ENCODE measurements at places on chromosomes 5 and 9.

DNA sequence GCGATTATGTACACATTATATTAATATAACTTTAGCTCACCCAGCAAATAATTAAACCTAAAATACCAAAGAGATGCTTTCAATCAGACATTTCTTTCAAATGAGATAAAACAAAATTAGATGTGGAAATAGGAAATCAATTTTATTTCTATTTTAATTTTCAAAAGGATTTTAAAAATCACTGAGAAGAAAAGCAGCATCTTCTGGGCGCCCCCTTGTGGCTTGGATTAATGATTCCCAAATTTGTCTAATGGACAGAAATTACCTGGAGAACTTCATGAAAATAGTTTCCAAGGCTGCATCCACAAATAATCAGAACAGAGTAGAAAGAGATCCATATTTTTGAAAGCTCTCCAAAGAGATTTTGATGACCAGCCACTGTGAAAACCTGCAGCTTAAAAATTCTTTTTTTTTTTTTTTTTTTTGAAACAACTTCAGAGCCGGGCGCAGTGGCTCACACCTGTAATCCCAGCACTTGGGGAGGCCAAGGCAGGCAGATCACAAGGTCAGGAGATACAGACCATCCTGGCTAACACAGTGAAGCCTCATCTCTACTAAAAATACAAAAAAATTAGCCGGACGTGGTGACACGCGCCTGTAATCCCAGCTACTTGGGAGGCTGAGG lies 50.9 kb upstream of the CEMIP2 start:
- peak; percentile 7 for DNase-seq

DNA sequence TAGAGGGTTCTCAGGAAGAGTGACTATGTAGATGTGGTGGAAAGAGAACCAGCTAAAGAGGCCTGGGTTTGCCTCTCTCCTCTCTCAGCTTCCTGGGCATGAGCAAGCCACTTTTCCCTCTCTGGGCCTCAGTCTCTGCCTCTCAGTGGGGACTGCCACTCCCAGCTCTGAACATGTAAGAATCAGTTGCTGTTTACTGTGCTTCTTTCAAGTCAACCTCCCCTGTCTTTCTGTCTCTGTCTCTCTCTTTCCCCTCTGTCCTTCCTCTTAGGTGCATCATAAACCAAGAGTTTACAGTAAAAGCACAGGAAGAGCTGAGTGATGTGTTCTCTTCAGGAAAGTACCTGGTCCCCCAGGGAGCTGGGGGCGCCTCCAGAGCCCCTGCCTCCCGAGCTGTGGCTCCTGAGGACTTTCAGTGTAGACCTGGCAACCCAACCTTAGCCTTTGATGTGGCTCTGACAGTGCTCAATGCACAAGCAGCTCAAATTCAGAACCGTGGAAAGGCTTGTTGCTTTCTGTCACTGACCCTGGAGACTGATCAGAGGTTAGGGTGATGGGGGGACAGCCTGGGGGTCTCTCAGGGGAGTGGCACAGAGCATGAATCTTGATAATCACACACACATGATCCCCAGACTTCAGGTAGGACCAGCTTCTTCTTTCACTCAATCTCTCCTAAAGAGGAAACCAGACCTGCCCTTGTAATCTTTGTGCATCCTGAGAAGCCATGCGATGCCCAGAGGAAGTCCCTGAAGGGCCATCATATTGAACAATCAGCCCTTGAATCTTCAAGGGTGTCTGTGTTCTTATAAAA lies 59.4 kb upstream of the TNFSF8 start:
- DNase-seq: no peak

- no peak for DNase-seq
Measured at GRCh38 chr9:135108831-135109510, 21.5 kb downstream of the OLFM1 start.

GRCh38 chr5:68444833-68445232 lies 229.3 kb downstream of the PIK3R1 start:
- DNase-seq: no peak

GRCh38 chr5:177482359-177482795 lies 8.9 kb upstream of the DBN1 start:
- no peak for DNase-seq

DNA sequence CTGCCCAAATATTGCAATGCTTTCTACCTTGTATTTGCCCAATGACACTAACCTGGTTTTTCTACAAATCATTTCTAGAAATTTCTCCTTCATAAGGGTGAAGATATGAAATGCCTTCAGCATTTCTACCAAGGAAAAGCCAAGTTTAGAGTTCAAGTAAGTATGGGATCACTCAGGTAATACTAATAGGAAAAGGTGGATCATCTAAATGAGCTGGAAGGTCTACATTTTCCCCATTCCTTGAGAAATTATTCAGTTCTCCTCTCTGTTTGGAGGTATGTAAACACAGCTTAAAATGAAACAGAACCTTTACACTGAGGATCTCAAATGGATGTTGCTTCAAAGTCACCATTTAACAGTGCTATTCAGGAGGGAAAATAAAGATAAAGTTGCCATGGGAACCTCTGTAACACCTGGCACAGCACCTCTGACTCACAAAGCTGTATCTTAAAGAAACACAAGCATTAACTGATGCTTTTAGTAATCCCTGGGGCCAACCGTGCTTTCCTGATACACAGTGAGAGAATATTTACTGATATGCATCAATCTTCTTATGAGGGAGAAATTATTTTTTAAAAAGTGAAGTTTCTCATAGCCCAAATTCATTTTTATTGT lies 161.3 kb downstream of the DRD1 start:
- no peak for DNase-seq

DNA sequence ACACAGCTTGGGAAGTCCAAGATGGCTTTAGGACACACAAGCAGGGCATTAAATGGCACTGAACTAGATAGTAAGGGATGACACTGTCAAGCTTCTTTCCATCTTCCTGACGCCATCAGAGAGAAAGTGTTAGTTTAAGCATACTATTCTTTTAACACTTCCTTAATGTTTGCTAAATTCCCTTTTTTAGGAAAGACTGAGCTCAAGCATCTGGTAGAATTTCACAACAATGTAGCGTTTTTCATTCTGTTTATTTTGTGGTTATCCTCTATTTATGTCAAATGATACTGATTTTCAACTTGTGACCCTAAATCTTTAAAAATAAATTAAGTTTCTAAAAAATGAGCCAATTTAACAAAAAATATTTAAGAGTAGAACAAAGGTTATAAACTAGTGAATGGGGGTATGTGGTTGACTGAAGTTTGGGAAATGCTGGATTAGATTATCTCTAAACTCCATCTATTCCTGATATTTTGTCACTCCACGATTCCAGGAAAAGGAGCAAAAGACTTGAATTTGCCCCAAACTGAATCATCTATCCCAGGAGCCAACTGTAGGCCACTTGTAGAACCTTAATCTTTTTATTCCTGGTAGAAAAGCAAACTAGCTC lies 147.4 kb upstream of the KLF9 start:
- no peak for DNase-seq

- no peak for DNase-seq
Measured at GRCh38 chr5:110268283-110268682, 458.2 kb downstream of the TMEM232 start.

DNA sequence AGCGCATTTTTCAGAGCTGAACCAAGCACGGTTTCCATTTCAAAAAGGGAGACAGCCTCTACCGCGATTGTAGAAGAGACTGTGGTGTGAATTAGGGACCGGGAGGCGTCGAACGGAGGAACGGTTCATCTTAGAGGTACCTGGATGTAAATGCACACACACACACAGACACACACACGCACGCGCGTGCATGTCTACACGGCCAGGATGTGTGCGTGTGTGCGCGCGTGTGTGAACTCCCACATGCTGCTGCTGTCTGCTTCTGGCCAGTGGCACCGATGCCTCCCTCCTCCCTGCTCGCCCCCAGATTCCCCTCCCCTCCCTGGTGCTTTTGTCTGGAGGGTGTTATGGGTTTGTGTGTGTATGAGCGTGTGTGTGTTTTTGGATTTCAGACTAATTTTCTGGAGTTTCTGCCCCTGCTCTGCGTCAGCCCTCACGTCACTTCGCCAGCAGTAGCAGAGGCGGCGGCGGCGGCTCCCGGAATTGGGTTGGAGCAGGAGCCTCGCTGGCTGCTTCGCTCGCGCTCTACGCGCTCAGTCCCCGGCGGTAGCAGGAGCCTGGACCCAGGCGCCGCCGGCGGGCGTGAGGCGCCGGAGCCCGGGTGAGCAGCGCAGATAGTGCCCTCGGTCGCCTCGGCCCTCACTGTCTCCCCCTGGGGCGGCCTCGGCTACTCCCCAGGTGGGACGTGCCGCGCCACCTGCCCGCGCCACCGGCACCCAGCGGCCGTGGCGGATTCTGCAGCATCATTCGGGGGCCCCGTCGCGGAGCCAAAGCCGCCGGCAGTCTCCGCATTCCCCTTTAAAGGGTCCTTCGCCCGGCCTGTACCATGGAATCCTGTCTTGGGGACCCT lies at the start of gene NTRK2:
NTRK2 (plus strand) TSS at position 442 of the 850 bp plus-strand sequence. CDS start 1,020 bp downstream, outside the sequence.
- DNase-seq: no peak

GRCh38 chr9:89903141-89903475 lies 298.3 kb downstream of the GADD45G start:
- no peak for DNase-seq

DNA sequence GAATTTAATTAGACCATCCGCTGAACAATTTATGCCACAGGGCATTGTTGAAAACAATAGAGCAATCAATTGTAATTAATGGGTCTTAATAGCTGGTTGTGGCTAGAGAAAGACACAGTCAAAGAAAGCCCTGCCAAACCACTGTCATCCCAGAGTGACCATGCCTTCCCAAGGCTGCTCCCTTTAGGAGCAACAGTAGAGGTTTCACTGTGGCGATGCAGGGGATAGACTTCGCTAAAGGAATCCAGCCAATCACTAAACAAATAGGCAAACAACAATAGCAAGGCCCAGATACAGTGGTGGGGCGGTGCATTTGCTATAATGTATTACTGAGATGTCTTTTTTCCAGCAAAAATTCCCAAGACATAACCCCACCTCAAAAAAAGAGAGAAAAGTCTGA lies 87.8 kb upstream of the SLC27A6 start:
- DNase-seq: no peak

GRCh38 chr5:81117566-81117965 lies 115.6 kb upstream of the CKMT2 start:
- no peak for DNase-seq

DNA sequence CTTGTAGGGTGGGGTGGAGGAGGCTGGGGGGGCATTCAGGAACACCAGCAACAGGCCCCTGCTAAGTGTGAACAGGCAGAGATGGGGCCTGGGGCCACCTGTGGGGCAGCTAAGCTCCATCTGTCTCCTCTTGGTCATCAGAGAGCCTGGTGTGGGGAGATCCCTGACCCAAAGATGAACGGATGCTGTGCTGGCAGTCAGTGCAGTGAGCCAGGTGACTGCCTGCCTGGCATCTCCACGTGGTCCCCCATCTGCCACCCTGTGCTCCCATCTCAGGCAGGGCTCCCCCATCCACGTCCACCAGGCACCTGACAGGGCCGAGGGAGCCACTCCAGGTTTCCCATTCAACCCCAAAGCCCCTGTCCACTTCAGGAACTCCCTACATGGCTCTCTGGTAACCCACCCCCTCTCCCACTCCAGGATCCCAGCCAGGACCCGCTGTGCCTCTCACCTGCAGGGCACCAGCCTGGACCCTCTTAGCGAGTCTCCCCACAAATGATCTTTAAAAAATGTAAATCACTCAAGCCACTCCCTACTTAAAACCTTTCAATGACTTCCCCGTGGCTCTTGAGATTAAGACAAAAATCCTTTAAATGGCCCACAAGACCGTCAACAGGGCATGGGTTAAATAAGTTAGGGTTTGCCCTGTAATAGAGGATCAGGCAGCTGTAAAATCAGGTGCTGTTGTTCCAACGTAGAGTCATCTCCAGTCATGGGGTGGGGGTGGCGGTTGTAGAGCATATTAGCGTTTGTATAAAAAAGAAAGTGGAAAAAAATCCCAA lies 60.8 kb downstream of the LMX1B start:
- no peak for DNase-seq

- DNase-seq: no peak
Measured at GRCh38 chr5:119293516-119293829, 62.3 kb upstream of the TNFAIP8 start.

DNA sequence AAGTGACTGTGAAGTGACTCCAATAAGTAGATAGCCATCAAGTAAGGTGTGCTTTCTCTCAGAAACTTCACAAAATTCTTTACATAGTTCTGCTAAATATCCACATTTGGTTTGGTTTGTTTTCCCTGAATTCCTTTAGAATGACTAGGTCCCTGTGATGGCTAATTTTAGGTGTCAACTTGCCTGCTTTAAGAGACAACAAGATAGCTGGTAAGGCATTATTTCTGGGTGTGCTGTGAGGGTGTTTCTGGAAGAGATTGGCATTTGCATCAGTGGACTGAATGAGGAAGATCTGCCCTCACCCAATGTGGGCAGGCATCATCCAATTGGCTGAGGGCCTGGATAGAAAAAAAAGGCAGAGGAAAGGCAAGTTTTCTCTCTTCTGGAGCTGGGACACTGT lies 8.3 kb upstream of the PTBP3 start:
- no peak for DNase-seq

- no peak for DNase-seq
Measured at GRCh38 chr9:98861781-98862504, 54.5 kb downstream of the GALNT12 start.

DNA sequence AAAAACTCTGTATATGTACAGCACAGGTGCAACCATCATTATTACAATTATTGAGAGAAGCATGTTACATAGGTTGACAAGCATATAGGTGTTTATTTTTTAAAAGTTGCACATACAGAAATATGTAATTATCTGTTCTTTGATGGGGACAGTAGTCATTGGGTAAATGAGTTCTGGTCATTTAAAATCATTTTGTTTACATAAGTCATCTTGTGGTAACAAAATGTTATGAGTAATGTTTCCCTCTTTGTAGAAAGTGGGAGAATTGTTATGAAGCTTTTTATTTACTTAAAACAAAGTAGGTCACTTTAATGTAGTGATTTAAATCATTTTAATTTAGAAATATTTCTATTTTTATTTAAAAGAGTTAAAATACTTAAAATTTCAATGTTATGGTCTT lies 33.8 kb upstream of the FBXL17 start:
- no peak for DNase-seq

DNA sequence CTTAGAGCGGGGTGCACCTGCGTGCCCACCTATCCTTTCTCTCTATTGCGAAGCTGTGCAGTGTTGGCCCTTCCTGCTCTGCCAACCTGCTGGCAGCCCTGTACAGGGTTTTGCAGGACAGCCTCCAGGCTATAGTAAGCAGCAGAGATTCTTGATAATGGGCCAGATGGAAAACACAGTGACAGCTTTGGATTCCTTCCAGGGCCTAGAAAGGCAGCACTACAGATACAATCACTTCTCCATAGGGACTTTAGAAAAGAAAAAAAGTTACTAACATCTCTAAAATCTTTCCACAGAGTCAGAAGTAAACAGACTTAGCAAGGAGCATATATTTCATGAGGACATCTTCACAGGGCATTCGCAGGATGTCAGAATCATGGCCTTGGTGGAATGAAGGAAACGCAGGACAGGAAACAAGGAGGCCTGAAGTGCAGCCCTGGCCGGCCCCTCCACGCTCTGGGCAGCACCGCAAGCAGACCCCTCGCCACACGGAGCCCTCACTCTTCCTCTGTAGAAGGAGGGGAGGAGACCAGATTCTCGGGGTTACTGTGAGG lies 172.1 kb upstream of the GAS1 start:
- no peak for DNase-seq

DNA sequence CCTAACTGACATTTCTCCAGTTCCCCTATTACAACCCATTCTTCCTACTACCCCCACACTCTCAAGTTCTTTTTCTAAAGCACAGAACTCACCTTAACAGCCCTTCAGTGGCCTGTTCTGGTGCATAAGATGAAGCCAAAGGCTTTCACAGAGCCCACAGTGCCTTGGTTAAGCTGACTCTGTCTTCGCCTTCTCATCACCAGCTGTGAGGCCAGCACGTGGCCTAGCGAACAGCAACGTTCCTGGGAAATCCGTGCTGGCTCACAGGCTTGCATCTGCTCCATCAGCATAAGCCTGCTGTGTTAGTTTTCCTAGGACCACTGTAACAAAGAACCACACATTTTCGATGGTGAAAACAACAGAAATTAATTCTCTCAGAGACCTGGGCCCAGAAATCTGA lies 67.9 kb upstream of the LPAR1 start:
- no peak for DNase-seq
